ENCODE measurements at places on chromosomes 7 and 10. TPM values are rescaled to one million over a fixed set of nuclear protein-coding genes. Genes with fewer than 3 reads are reported as not detected.

The TAF3 gene
- 8.0 TPM for total RNA-seq

The HKDC1 gene
- total RNA-seq = 0.19 TPM

GRCh38 chr10:92592761-92593618 is at the start of gene KIF11:
Gene KIF11, plus strand, starts transcription at chr10:92593130. Its CDS starts 246 bp downstream, at chr10:92593376.
- peak; percentile 98 for DNase-seq

The KDM7A gene
- 8.8 TPM for total RNA-seq

- no peak for DNase-seq
Measured at GRCh38 chr7:55484834-55485233, 87.5 kb downstream of the VOPP1 start.

The TRIM74 gene
- 1.5 TPM for total RNA-seq

The IL15RA gene
- total RNA-seq = 0.40 TPM

GRCh38 chr10:125726914-125727313 is 7.4 kb downstream of the EDRF1 start:
- DNase-seq = no peak

GRCh38 chr7:148967602-148968001 is 60.7 kb downstream of the PDIA4 start:
- DNase-seq = no peak

DNA sequence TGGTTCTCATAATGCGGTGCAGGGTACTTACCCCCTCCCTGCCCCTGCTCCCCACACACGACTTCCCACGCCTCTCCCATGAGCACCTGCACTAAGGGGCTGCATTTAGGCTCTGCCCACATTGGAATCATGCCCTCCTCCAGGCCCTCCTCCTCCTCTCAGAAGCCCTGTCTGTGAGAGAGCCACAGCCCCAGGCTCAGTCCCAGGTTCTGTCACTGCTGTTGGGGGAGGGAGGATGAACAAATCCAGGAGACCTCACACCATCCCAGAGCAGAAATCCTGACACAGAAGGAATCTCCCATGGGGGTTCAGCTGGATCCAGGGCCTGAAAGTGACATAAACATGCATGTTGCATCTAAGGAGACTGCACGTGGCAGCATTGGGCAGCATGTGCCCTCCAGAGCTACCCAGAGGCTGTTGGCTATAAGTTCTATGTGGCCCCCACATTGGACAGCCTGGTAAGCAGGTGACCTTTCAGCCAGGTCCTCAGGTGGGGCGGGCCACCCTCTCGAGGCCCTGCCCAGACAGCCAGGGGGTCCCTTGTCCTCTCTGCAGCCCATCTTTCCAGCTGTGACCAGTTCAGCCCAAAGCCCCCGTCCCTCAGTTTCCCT is 1.6 kb upstream of the PILRA start:
- no peak for DNase-seq

GRCh38 chr7:6530626-6531491 is 20.4 kb downstream of the GRID2IP start:
- no peak for DNase-seq

The FRMPD2 gene
- not detected for total RNA-seq

The MYH16 gene
- not detected for total RNA-seq

DNA sequence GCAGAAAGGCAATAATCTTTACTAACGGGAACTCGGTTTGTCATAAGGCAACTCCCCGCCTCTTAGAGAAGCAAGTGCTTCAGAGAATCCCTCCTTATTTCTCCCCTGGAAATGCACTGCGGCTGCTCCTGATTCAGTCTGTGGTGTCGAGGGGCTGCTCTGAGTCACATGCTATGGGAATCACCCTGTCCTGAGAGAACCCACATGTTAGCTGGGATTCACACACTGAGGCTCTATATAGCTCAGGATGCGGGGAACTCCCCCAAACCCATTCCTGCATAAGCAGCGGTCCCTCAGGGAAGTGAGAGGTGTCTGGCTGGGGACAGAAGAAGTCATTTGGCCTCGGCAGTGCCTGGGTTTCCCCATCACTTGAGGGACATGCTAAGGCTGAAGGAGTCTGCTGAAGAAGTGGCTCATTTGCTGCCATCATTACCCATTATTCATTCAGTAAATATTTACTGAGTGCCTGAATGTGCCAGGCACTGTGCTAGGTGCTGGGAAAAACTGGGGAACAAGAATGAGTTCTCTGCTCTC is 87.5 kb downstream of the ATXN7L1 start:
- DNase-seq = no peak

DNA sequence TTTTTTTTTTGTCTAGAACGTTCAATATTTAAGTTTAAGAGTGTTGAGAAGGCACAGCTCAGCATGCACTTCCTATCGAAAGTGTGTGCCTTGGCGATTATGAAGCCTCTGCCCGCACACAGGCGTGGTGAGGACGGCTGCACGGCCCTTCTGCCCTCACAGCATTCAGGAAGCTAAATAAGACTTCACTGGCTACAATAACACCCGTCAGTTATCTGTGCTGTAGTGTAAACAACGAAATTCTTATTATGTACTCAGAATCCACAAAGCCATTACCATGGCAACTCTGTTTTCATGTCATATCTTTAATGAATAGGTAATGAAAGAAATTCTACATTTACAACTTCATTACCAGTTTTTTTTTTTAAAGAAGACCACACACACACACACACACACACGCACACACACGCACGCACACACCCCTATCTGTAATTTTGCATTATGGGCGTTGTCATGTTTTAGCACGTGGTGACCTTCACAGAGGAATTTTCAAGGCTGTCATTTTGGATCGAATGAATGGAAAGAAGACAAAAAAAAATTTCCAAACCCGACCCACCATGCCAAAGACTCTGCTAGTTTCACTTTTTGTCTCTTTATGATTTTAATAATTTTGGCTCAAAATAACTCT is 254.8 kb upstream of the CTBP2 start:
- no peak for DNase-seq

The RARRES2 gene
- total RNA-seq = not detected

The NHLRC2 gene
- 36.4 TPM for total RNA-seq

- no peak for DNase-seq
Measured at GRCh38 chr10:132820056-132820455, 34.1 kb upstream of the NKX6-2 start.

- peak; percentile 68 for DNase-seq
Measured at GRCh38 chr10:132113206-132113605, 47.5 kb downstream of the JAKMIP3 start.

GRCh38 chr10:50990568-50991455 is 83.5 kb upstream of the PRKG1 start:
- no peak for DNase-seq

The MLXIPL gene
- total RNA-seq = not detected

DNA sequence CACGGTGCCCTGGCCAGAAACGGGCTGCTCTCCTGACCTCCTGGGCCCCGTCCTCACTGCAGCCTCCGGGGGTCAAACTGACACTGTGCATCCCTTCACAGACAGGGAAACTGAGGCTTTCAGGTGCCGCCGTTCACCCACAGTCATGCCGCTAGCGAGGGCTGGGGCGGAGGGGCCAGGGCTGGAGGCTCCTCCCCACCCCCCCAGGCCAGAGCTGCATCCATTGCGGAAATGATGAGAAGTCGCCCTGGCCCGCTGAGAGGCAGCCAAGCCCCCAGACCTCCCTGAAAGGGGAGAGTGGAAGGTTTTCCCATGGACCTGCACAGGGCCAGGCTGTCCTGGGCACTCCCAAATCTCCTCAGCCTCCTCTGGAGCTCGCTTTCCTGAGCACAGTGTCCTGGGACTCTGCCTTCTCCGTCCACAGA is 16.5 kb upstream of the INPP5A start:
- no peak for DNase-seq

The CHRM2 gene
- total RNA-seq = 30.0 TPM

The SEMA3C gene
- 77.5 TPM for total RNA-seq

The CASP2 gene
- total RNA-seq = 51.4 TPM

The RSPH10B2 gene
- 0.81 TPM for total RNA-seq

- no peak for DNase-seq
Measured at GRCh38 chr10:50807851-50808776, 68.4 kb downstream of the ASAH2B start.

DNA sequence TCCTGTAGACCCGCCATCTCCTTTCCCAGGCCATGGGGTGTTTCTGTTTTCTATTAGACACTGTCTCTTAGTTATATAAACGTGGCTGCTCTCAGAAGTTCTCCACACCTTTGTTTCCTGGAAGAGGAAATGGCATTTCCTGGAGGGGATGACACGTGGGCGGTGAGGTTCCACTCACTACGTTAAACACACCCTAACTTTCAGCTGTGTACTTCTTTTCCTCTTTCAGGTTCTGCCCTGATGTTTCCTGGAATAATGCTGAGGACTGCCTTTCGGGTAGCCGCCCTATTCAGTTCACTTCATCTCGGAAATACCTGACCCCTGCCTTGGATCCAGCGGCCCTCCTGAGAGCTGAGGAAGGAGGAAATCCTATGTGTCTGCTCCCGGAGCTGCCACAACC is 3.4 kb upstream of the PRKCQ start:
- no peak for DNase-seq

DNA sequence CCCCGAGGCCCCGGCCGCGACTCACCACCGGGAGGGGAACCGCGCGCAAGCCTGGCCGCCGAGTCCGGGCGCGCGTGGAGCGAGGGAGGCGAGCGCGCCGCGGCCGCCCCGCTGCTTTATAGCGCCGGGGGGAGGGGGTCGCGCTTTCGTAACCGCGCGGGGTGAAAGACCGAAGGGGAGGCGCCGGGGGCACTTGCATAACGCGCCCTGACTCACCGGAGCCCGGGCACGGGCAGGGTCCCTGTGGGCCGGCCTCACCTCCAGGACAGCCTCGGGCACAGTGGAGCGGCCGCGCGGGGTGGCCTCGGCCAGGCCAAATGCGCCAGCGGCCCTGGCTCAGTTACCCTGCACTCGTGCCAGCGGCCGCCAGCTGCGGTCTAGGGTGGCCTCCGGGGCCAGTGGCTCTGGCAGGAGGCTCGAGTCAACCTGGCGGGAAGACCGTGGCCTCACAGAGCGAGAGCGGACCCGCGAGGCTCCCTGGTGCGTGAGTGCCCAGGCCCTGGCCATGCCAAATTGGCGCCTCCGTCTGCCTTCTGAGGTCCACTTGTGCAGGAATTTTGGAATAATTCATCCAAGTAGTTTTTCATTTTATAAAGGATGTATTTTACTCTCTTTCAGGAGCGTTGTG is at the start of gene RBP4:
TSS of gene RBP4 (minus strand) at position 90 of the 628 bp plus-strand sequence. CDS start 207 bp downstream, outside the sequence.
- DNase-seq = no peak

The TAC1 gene
- not detected for total RNA-seq

The CARD11 gene
- total RNA-seq = not detected
